ENCODE measurements at places on chromosomes 16 and 17.

- DNase-seq = no peak
Measured at GRCh38 chr17:37605813-37606505, 3.3 kb downstream of the SYNRG start.

GRCh38 chr16:57125969-57126368 lies 33.6 kb downstream of the CPNE2 start:
- DNase-seq = no peak

DNA sequence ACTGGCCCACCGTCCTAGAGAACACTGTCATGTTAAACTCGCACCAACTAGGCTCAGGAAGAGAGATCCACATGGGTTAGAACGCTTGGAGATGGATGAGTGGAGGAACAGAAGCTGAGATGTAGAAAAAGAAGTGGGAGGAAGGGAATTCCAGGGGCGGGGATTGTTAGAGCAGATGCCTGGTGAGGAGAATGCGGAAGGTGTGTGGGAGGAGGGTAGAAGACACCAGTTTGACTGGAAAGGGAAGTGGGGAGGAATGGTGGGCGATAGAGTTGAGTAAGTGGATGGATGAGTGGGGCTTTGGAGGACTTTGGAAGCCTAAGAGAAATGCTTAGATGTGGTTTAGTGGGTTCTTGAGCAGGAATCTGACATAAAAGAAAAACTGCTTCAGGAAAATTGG lies 37.4 kb downstream of the DHX38 start:
- no peak for DNase-seq

DNA sequence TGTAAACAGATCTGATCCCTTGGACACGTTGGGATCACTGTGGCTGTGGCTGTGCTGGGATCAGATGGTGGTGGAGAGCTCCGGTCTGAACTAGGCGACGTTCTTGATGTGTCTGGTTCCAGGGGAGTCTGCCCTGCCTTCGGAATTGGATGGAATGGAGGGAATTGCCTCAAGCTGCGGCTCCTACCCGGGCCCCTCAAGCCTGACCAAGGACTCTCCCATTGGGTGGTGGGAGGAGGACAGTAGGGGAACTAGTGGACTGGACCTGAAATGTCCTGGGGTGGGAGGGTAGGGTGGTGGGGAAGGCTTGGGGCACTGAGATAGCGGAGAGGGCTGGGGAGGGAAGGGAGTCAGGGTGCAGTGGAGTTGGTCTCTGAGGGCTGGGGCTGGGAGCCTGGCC lies 3.2 kb upstream of the UBALD1 start:
- DNase-seq = no peak

GRCh38 chr16:57807968-57808528 lies 5.8 kb upstream of the KIFC3 start:
- DNase-seq = peak; percentile 52

- DNase-seq = no peak
Measured at GRCh38 chr17:79960788-79961522, 74.7 kb downstream of the TBC1D16 start.

- DNase-seq = no peak
Measured at GRCh38 chr16:21088646-21089538, 61.8 kb downstream of the DNAH3 start.

DNA sequence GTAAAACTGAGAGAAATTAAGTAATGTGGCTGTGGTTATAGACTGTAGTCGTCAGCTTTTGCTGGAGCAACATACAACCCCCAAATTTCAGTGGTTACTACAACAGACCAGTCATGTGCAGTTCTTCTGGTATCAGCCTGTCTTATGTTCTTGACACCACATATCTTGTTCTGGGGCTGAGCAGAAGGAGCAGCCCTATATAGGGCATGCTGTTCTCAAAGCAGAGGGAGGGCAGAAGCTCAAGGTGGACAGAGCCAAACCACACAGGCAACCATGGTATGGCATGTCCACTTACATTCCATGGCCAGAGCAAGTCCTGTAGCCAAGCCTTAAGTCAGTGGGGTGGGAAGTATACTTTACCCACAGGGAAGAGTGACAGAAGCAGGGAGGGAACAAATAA lies 7.7 kb downstream of the PRKAR1A start:
- DNase-seq = no peak

GRCh38 chr17:37828651-37829124 lies 83.8 kb upstream of the HNF1B start:
- no peak for DNase-seq

DNA sequence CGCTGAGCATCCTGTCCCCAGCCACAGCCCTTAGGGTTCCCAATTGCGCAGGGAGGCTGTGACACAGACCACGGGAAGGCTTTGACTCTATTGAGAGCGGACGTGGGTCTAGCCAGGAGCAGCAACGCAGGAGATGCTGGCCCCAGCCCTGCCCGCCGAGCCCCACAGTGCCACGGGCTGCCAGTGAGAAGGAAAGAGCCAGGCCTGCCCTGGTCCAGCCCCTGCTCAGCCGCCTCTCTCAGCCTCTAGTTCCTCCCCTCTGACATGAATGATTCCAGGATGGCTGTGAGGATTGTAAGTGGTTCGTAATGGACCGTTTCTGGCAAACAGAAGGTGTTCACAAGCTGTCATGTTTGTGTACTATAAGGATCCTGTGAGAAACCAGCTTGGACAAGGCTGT lies 2.5 kb downstream of the BHLHA9 start:
- no peak for DNase-seq

DNA sequence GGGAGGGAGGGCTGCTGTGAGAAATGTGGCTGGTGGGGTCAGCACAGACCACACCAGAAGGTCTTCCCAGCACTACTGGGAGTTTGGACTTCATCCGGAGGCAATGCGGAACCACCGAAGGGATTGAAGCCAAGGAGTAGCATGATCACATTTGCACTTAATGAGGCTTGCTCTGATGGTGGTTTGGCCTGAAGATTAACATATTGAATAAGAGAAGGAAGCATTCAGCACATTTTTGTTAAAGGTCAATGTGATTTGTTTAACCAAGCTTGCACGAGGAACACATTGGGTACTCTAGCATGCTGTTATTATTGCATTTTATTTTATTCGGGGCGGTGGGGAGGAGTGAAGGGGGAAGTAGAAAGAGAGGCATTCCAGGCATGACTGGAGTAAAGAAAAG lies 378.6 kb downstream of the UTP18 start:
- DNase-seq = no peak

GRCh38 chr16:66238696-66239095 lies 127.8 kb upstream of the CDH5 start:
- no peak for DNase-seq

GRCh38 chr17:21194226-21194625 lies 19.7 kb downstream of the TMEM11 start:
- no peak for DNase-seq

GRCh38 chr16:9340526-9341256 lies 249.2 kb downstream of the HAPSTR1 start:
- no peak for DNase-seq

DNA sequence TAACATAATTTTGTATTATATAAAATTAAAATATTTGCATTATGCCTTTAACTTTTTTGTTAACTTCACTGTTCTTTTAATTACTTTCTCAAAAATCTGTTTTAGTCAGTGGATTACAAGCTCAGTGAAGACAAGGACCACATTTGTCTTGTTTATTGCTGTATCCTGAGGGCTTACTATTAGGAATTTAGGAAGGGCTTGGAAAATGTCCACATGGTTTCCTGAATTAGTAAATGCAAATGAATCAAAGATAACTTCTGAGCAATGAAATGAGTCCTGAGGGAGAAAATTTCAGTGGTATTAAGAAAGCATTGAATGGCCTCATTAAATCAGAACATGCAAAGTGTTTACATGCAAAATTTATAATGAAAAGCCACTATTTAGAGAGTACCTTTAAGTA lies 1293.2 kb upstream of the GOT2 start:
- no peak for DNase-seq

GRCh38 chr16:75798714-75799113 lies 72.4 kb upstream of the CPHXL start:
- no peak for DNase-seq

DNA sequence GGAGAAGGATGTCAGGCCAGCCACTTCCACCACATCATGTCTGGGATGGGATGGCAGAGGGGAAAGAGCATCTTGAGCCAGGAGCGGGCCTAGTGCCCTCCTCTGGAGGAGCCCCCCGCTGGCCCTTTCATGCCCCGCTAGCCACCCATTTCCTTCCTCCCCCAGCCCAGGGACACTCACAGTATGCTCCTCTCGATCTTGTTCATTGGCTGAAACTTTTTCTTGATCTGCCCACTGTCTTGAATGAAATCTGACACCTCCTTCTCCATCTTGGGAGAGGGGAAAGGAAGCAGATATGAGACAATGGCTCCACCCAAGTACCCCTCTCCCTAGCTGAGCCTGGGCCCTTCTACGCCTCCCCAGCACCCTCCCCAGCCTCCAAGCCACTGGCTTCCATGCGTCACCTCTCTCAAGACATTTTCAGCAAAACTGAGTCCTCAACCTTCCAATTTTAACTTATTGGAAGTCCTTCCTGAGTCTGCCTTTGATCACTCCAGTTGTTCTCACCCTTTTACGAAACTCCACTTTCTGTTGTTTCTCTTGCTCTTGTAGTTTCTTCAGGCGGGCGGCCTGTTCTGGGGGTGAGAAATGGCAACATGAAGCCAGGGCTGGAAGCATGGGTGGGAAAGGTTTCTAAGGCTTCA lies 7.2 kb downstream of the SPAG7 start:
- no peak for DNase-seq

GRCh38 chr17:39761861-39762496 lies 24.2 kb downstream of the GRB7 start:
- no peak for DNase-seq

DNA sequence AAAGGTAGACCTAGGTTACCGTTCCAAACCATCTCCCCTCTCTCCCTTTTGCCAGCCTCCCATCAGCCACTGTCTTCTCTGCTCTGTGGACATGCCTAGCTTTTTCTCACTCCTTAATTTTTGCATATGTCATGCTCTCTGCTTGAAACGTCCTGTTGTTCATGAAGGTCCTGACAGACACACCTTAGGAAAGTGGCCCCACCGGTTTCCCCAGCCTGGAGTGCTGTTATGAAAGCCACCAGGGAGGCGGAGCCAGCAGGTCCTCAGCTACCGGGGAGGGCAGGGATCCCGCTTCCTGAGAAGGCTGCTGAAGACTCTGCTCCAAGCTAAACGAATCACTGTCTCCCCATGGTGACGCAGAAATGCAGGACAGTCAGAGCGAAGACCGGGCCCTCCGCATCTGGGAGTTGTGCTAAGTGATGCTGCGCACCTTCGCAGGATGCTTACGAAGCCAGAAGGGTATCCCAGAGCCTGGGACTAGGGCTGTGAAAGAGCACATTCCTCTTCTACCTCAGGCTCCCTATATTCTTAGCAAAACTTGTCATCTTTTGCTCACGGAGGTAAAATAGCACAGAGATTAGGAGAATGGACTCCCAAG lies 2.3 kb upstream of the SLC16A11 start:
- no peak for DNase-seq

GRCh38 chr16:79659344-79659743 lies 58.8 kb upstream of the MAF start:
- no peak for DNase-seq

GRCh38 chr16:55367866-55368603 lies 44.0 kb downstream of the IRX6 start:
- DNase-seq = no peak

- DNase-seq = no peak
Measured at GRCh38 chr17:37677021-37677420, 33.8 kb upstream of the DDX52 start.

- DNase-seq = no peak
Measured at GRCh38 chr16:49494891-49495566, 121.4 kb downstream of the C16orf78 start.

- DNase-seq = no peak
Measured at GRCh38 chr16:73778887-73779286, 517.7 kb upstream of the PSMD7 start.

GRCh38 chr17:75827308-75828075 lies 16.7 kb downstream of the UNC13D start:
- peak; percentile 60 for DNase-seq

GRCh38 chr16:14004031-14004728 lies 66.9 kb upstream of the MRTFB start:
- no peak for DNase-seq

- no peak for DNase-seq
Measured at GRCh38 chr16:71423865-71424264, 18.0 kb downstream of the TLE7 start.

DNA sequence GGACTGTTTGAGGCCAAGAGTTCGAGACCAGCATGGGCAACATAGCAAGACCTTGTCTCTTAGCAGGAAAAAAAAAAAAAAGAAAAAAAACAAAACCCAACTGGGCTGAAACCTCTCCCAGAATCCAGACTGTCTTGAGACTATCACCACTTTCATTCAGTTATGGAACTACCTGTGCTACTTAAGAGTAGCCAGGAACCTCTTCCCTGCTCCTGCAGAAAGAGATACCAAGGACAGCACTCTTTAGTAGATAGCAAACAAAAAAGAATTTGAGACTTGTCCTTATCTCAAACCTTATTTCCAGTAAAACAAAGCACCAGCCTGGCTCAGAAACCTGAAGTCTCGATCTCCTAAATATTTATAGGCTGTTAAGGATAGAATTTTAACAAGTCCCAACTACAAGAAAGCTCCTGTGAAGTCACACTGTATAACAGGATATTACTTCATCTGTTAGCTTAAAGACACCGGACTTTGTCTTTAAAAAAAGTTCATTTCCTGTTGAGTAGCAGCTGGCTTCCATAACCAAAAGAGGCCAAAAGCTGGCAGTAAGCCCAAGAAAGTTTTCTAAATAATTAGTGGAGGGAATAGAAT lies 5.1 kb downstream of the CDR2 start:
- no peak for DNase-seq

DNA sequence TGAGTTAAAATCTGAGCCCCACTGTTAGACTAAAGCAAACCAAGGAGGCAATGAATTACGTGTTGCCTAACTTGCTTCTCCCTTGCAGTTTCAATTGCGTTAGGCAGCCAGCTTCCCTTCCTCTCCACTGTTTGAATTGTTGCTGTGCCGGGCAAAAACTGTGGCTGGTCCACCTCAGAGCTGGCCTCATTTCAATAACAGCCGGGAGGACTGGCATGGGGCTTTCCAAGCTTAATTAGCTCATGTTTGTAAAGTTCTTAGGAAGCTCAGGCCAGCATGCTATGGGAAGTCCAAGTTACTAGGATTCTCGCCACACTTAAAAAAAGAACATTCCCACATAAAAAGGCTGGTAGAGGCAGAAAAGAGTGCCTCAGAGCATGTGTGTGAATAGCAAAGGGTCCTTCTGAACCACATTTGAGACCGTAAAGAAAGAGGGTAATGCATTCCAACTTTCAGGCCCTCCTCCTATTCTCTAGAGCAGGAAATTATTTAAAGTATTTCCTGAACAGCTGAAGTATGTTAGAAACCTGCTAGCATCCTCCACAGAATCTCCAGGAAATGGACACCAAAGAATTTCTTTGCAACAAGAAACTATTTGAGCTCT lies 79.0 kb upstream of the SMURF2 start:
- no peak for DNase-seq

GRCh38 chr17:74623693-74624093 lies at the start of gene CD300E:
TSS of gene CD300E (minus strand) at chr17:74623738. CDS start at chr17:74623621, 117 bp downstream.
- no peak for DNase-seq

DNA sequence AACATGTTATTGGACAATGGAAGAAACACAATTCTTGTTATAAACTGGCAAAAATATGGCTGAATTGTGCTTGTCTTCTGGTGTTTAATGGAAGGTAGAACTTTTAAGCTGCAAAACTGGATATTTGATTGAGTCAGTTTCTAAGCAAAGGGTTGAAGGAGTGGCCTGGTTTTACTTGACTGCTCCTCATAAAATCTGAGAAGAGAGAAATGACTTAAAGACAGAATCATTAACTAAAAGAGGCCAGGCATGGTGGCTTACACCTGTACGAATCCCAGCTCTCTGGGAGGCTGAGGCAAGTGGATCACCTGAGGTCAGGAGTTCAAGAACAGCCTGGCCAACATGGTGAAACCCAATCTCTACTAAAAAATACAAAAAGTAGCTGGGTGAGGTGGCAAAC lies 770.7 kb downstream of the CDH11 start:
- no peak for DNase-seq

Data from stimulated activated CD8-positive, alpha-beta memory T cell treated with anti-CD3 and anti-CD28 coated beads, Interleukin-7, amount 100 ng/mL, for 4 hours (primary cell).